Heart left ventricle (tissue), 16 donors: ENCODE measurements at places on chromosomes 5 and 9.

DNA sequence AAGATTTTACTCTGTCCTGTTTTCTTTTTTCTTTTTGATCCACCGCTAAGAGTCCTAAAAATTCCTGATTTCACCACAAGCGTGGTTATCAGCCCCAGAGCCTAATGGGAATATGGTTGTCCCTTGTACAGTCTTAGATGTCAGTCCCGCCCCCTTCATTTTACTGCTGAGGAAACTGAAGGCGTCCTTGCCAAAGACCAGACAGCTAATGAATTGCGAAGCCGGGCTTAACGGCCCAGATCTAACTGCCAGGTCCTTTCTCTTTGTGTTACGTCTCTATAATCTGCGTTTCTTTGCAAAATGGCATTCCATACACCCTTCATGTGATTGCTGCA lies 497 bp downstream of the NSA2 start:
- DNase-seq, result no peak

DNA sequence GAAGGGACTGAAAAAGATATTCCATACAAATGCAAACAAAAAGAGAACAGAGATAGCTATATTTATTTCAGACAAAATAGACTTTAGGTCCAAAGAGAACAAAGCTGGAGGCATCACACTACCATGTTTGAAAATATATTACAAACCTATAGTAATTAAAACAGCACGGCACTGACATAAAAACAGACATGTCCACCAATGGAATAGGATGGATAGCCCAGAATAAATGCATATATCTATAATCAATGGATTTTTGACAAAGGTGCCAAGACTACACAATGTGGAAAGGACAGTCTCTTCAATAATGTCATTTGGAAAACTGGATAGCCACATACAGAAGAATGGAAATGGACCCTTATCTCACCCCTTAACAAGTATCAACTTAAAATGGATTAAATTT lies 10.2 kb downstream of the PRKAA1 start:
- no peak for DNase-seq

- no peak for DNase-seq
Observed at GRCh38 chr5:138725153-138725817, 27.9 kb upstream of the CTNNA1 start.

- no peak for DNase-seq
Observed at GRCh38 chr9:135678236-135679017, 15.3 kb downstream of the LCN9 start.

DNA sequence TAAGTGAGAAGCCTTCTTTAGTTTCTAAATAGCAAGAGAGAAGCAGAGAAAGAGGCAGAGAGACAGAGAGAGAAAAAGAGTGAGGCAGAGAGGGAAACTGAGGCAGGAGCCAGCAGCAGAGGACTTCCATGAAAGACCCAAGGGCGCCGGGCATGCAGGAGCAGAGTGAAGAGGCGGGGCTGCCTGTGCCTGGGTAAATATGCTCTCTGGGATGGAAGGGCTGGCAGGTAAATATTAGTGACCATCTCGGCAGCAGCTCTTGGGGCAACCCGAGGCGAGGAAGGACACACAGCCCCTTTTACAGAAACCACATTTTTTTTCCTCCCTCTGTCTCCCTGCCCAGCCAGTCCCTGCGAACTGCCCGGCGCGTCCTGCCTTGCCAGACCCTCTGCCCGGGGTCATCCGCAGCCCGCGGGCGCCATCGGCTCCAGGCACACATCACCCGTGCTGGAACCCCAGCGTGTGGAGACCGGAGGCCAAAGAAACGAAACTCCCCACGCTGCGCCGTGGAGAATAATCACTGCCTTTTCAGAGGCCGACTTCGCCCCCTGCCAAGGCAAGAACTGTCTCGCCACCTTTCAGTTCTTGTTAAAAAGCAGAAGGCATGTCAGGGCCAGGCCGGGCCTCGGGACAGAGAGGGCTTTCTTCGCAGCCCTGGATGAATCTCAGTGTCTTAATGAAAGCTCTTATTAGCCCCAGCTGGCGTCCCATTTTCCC lies 61.3 kb downstream of the BOD1 start:
- no peak for DNase-seq

DNA sequence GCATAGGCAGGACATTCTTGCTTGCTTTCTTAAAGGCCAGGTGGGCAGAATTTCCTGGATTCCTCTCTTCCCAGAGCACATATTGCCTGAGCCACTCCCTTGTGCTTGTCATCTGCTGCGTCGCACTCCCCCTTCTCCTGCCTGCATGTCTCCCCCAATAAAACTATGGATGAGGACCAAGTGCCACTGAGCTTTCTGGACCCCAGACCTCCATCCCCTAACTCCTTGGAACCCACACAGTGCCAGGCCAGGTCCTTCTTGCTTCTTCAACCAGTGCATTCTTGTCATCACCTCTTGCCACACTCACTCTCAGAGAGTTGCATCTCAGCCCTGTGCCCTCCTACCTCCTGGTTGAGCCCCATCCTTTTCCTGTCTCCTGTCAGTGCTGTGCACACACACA lies 157.9 kb upstream of the PANK3 start:
- DNase-seq, result no peak

GRCh38 chr9:81562231-81563019 lies 126.9 kb downstream of the TLE1 start:
- peak; percentile 49 for DNase-seq

DNA sequence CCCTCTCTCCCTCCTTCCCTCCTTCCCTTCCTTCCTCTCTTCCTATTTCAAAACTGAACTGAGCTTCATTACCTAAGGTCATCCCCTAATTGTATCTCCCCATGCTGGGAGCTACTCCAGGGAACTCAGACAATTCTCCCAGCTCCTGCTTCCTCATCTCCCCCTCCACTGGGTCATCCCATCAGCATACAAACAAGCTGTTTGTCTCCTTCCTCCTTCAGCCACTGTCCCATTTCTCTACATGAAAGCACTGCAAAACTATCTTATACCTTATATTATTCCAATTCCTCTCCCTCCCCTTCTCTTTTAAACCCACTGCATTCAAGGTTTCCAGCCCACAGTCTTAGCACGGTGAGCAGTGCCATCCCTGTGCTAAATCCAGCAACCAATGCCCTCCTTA lies 262.4 kb downstream of the AGTPBP1 start:
- DNase-seq, result no peak

DNA sequence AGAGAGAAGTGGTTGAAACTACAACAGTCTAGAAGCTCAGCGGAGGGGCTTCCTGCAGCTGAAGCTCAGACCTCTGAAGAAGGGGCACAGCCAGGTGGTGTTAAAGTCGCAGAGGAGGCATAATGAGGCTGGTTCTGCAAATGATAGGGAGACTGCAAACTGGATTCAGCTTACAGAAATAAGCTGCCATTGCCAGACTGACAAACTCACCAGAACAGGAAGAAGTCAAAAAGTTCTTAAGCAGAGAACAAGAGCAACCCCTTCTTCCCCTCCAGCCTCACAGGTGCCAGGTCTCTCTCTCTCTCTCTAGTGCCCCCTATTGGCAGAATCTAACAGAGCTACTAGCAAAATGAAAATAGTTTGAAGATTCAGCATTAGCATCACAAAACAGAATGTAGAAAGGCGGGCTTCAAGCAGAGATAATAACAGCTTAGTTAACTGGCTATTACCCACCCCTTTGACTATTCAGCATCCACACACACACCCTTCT lies 76.7 kb downstream of the GRAMD2B start:
- no peak for DNase-seq

DNA sequence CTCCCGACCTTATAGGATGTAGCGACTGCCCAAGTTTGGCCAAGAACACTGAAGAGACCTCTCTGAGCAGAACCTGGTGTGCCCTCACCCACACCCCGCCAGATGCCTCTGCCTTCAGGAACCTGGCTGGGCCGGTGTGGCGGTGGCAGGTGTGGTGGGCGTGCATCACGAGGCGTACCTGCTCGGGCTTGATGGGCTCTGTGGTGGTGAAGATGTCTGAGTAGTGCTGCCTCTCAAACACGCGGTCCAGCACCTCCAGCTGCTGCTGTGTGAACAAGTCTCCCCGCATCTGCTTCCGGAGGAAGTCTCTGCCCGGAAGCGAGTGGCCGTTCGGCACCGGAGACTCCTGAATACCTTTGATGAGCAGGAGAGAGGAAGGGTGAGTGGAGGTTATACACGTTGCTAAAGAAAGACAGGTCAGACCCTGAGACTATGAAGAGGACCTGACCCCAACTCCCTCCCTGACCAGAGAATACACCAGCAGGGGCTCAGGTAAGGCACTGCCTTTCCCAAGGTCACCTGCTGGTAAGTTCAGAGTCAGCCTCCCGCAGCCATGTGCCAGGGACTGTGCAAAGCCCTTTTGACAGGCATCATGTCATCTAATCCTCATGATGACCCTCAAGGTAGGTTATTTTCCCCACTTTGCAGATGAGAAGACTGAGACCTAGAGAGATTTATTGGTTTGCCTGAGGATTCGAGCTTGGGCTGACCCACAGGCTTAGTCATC lies 67.5 kb downstream of the PAX5 start:
- no peak for DNase-seq

GRCh38 chr5:168801567-168801966 lies 222.4 kb upstream of the PANK3 start:
- no peak for DNase-seq

DNA sequence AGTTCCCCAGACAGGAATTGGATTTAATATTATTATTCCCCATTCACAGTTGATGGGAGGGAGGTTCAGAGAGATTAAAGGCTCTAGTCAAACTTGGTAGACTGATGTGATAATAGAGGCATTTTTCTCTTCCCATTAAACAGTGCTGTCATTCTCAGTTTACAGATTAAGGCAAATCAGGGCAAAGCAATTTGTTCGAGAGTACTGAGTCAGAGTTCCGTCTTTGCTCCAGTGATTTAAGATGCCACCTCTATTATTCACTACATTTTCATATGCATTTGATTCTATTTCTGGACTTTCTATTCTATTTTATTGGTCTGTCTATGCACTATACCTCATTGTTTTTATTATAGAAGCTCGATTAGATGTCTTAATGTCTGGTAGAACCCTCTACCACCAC lies 201.0 kb upstream of the RAI14 start:
- no peak for DNase-seq

DNA sequence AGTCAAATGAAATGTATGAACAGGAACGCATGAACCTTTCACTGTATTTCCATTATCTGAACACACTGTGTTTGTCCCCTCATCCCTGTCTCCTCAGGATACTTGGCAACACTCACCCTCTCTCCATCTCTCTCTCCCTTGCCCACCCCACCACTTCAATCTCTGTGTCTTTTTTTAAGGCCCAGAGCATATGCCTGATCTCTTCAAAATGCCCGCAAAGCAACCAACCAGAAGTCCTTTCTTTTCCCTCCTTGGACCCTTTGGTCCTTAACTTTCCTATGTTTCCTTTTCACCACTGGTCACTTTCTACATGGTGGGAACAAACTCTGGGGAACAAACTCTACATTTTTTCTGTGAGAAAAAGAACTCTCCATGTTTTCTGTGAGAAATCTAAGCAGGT lies 3.2 kb upstream of the IRF1 start:
- DNase-seq, result no peak

GRCh38 chr9:116697362-116697761 lies 10.3 kb downstream of the TRIM32 start:
- DNase-seq, result no peak

DNA sequence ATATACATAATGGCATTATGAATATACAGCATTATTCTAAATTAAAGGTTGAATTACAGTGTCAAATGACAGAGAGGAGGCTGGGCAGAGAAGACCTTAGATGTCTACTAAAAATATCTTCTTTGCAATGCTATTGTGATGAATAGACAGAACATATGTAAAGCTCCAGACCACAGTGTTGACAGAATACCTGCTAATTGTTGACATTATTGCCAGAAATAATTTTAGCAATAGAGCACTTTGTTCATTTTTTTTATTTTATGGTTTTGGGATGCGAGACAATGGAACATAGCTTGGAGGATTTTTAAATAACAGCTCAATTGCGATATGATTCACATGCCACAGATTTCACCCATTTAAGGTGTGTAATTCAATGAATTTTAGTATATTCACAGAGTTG lies 508.8 kb downstream of the PSAT1 start:
- no peak for DNase-seq

DNA sequence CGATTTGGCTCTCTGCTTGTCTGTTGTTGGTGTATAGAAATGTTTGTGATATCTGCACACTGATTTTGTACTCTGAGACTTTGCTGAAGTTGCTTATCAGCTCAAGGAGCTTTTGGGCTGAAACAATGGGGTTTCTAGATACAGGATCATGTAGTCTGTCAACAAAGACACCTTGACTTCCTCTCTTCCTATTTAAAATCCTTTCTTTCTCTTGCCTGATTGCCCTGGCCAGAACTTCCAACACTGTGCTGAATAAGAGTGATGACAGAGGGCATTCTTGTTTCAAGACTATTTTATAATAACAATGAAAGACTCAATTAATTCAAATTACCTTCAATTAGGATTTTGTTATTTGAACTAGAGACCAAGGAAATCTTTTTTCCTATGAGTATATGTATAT lies 692.5 kb downstream of the PRR16 start:
- no peak for DNase-seq

DNA sequence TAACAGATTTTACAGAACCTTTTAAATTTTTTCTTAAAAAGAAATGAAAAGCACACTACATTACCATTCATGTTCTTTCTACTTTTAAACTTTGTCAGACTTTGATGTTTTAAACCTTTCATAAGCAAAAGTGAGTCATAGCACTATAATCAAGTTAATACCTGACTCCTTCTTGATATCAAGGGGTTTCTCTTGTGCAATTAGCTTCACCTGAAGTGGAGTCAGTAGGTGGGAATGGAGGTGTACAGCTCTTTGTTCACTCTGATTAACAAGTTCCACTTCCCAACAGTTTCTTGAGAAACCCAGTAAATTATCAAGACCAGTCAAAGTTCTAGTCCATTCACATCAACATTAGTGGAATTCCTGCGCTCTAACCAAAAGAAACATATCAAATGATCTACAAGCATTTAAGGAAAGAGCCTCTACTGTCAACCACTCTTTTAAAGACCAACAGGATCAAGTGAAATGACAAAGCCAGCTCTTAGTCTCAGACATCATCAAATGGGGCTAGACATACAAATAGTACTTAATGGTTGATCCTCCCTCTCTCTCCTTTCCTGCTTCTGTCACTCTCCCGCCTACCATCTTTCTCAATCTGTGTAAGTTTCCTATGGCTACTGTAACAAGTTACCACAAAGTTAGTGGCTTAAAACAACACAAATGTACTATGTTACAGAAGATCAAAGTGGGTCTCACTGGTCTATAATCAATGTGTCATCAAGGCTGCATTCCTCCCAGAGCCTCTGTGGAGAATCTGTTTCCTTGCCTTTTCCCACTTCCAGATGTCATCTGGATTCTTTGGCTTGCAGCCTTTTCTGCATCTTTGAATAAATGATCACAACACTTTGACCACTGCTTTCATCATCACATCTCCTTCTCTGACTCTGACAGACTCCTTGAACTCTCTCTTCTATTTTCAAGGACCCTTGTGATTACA lies 68.0 kb downstream of the HINT1 start:
- DNase-seq, result no peak
